HFF-Myc (cell line): ENCODE measurements at places on chromosomes 16 and 17.

- DNase-seq: no peak
Observed at GRCh38 chr16:76796978-76797377, 394.0 kb upstream of the MON1B start.

- no peak for DNase-seq
Observed at GRCh38 chr17:57593739-57594462, 151.2 kb downstream of the CCDC182 start.

DNA sequence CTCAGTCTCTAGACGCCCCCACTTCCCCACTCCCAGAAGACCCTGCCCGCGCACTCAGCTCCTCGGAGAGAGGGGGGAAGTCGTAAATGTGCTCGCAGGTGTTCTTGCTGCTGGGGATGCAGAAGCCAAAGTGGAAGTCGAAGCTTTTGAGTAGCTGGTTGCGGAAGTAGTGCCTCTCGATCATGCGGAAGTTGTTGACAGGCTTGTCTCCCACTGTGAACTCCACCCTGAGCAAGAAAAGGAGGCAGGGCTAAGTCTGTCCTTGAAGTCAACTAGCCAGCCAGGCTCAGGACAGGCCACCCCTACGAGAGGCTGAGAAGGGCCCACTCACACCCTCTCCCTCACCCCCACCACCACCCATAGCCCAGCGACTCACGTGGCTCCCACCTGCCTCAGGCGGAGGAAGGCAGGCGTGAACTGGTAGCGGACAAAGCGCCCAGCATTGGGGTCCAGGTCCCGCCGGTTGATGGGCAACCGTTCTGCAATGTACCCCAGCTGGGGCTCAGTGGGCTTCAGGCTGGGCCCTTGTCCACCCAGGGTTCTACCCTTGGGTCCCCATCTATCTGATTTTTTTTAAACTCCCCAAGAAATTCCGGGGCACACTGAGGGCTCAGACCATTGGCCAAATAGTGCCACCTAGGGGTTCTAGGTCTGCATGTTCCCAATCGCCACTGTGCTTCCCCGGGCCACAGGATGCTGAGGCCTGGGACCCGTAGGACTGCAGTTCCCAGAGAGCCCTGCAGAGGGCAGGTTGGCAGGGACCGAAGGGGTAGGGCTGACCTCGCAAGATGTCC, 4.6 kb downstream of the UNC119 start:
- DNase-seq: peak; percentile 31

GRCh38 chr16:81975637-81976036, 35.6 kb downstream of the SDR42E1 start:
- DNase-seq: no peak

DNA sequence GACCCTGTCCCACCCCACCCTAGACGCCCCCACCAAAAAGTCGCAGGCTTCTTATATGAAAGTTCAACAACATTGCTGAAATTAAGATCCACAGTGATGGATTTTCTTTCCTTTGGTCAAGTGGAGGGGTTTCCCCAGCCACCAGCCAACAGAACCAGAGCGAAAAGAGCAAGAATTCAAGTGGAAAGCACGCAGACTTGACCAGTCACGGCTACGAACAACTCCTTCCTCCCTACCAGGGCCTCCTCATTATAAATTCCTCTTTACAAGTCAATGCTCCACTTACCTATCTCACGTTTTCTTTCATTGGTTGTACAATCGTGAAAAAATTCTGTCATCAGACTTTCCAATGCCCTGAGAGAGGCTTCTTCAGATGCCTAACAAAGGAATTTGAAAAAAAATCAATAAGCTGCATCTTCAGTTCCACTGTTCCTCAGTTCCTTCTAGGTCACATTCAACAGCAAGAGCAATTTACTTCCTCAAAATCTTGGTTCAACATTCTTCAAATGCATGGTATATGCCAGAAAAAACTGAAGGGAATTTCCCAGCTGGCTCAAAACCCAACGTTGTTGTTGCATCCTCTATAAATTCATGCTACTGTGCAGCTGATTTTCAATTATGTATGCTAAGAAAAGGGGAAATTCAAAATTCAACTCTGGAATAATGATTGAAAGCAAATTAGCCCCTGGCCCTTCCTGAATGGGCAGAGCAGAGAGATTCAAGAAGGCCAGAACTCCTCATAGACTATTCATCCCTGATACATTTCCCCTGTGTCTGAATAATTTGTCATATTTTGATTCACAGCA, 30.9 kb downstream of the XPO6 start:
- no peak for DNase-seq

DNA sequence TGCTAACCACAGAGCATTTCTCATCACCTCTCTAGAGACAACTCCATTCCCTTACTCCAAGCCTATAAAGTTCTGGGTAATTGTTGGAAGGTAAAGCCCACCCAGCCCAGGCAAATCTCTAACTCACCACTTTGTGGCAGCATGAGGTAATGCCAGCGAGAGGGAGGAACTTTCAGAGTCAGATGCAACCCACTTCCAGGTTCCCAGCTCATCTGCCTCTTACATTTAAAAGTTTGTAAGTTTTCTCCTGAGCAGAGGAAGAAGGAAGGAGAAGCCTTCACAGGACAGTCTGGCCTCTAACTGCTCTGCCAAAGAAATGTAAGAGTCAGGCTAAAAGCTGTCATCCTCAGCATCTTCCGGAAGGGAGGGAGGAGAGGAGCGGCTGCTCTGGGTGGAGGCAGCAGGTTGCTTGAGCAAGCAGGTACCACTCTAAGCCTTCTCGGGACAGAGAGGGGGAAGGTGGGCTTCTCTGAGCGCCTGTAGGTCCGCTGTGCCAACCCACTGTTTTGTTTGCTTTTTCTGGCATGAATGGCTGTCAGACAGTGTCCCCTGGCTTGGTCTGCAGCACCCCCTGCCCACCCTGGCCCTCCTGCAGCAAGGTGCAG, 1.0 kb downstream of the ZNF319 start:
- no peak for DNase-seq

DNA sequence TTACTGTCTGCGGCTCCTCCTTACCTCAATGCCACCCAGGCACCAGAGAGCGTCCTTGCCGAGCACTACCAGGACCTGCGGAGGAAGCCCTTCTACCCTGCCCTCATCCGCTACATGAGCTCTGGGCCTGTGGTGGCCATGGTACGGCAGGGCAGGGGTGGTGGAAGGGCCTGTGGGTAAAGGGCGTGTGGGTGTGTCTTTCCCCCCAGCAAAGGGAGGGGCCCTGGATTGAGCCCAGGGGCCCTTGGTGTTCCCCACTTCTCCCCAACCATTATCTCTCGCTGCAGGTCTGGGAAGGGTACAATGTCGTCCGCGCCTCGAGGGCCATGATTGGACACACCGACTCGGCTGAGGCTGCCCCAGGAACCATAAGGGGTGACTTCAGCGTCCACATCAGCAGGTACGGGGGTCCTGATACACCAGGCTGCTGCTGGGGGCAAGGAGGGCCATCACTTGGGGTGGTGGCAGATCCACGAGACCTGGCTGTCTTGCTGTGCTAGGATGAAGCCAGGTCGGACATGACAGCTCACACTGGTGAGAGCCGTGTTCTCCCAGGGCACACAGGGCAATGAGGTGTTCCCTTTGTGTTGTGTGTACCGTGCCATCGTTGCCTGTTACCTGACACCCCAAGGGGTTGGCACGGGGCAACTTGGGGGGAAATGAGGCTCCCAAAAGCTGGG, 2.2 kb upstream of the DECR2 start:
- no peak for DNase-seq

GRCh38 chr16:54194334-54194743, 92.2 kb downstream of the IRX3 start:
- no peak for DNase-seq

DNA sequence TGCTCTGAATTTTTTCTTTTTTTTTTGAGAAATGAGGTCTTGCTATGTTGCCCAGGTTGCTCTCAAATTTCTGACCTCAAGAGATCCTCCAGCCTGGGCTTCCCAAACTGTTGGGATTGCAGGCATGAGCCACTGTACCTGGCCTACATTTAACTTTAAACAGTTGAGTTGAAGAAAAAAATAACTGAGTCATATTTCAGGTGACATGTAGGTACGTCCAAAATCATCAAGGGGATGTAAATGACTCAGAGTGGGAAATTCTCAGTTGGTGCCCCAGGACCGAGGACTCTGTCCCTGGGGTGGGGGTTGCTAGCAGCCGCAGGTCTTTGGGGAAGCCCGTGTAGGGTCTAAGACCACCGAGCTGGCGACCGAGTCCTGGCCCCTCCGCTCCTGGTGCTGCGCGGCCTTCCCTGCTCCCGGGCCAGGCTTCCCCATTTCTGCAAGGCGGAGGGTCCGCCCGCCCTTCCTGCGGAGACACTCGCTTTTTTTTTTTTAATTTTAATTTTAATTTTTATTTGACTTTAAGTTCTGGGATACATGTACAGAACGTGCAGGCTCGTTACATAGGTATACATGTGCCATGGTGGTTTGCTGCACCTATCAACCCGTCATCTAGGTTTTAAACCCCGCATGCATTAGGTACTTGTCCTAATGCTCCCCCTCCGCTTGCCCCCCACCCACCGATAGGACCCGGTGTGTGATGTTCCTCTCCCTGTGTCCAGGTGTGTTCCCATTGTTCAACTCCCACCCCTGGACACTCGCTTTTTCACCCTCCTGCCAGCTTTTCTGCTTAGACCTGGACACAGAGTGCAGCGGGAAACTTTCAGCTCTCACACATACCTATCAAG, 12.7 kb upstream of the N4BP1 start:
- no peak for DNase-seq

- no peak for DNase-seq
Observed at GRCh38 chr17:6421700-6422604, 13.0 kb downstream of the AIPL1 start.

- DNase-seq: no peak
Observed at GRCh38 chr17:45129940-45130680, 2.2 kb downstream of the PLCD3 start.

GRCh38 chr16:11133344-11133943, 122.6 kb downstream of the SOCS1 start:
- DNase-seq: peak; percentile 83
